ENCODE measurements at places on chromosomes 2 and 18. TPM values are rescaled to one million over a fixed set of nuclear protein-coding genes. Genes with fewer than 3 reads are reported as not detected.

Gene EFHD1
- 1.6 TPM for total RNA-seq

Gene TCF7L1
- 83.8 TPM for total RNA-seq

Gene ACMSD
- total RNA-seq: not detected

- no peaks in the 10 kb centered on the region for H3K27me3 ChIP-seq
- no peak for DNase-seq
- no peaks in the 10 kb centered on the region for H3K4me1 ChIP-seq
- no peak overlapping the region for H3K4me3 ChIP-seq
These were observed 12.8 kb downstream of the EPG5 start for GRCh38 chr18:45954070-45954934.

GRCh38 chr2:54801352-54801751 lies 77.9 kb downstream of the EML6 start:
- DNase-seq: no peak
- H3K27me3 ChIP-seq: peaks cover 2% of the 10 kb centered on the region
- no peaks in the 10 kb centered on the region for H3K36me3 ChIP-seq
